ENCODE measurements at places on chromosomes 5 and 9.

DNA sequence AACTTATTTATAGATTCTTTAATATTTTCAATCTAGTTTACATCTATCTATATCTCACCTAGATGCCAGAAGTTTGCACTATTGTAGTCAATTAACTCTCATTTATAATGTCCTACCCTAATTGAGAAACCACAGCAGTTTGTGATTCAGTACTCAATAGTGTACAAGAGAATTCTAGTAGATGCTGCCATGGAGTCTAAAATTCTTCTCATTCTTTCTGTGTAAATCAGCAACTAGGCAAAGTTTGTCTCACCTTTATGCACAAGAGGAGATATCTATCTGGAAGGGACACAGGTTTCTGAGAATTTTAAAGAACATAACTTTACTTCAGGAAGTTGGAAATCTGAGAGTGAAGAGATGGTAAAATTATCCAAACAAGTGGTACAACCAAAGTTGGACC lies 173.0 kb upstream of the FBXL7 start:
- DNase-seq = no peak

- DNase-seq = no peak
Observed at GRCh38 chr9:108842610-108843295, 13.0 kb downstream of the ACTL7B start.

- DNase-seq = no peak
Observed at GRCh38 chr9:107368696-107369095, 85.6 kb downstream of the RAD23B start.

DNA sequence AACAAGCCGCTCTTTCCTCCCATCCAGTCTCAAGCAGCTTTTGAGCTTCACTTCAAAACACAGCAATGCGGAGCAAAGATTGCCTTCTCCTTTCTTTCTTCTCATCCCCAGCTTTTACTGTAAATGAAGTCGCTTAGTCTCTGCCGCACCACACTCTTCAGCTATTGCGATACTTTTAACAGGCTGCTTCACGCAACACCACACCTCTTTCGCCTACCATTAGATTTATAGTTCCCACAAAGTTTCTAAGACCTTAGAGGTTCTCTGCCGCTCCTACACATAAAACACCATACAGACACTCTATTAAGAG lies 711 bp downstream of the PGGT1B start:
- DNase-seq = no peak

- no peak for DNase-seq
Observed at GRCh38 chr5:170046241-170046640, 59.5 kb upstream of the FOXI1 start.
